ENCODE measurements at places on chromosomes 6 and 20. TPM values are rescaled to one million over a fixed set of nuclear protein-coding genes. Genes with fewer than 3 reads are reported as not detected.
A peak's percentile ranks its signal among the peaks of the same experiment; 100 is the strongest.

DNA sequence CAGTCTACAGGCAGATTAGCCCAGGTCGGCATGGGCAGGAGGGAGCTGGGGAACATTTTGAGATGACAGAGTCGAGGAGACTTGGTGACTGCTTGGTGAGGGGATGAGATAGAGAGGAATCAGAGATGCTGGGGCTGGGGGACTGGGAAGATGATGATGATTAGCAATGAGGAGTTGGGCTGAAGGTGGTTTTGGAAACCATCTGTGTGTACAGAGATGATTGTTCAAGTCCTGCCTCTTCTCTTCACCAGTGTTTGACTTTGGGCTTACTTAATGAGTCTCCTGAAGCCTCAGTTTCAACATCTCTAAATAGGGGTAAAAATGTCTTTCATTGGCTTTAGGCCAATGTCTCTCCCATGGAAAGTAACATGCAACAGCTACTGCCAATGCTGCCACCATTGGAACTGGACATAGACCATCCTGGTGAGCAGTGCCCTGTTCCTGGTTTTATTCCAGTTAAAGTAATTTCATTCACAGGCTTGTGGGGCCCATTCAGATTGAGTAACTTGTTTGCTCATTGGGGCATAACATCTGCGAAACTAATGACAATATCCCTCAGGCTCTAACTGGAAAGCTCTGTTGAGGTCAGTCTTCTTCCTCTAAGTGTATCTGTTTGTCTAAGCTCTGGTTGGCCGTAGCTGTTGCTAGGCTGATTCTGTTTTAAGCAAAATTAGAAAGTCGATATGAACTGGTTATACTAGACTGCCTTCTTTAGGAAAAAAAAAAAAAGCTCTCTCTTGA lies 99.1 kb downstream of the ARMC2 start:
- H3K27ac ChIP-seq: no peak overlapping the region
- DNase-seq: no peak
- no peaks in the 10 kb centered on the region for H3K27me3 ChIP-seq
- H3K4me1 ChIP-seq: peaks cover 23% of the 10 kb centered on the region
- no peaks in the 10 kb centered on the region for H3K36me3 ChIP-seq
- no peak overlapping the region for H3K4me3 ChIP-seq

DNA sequence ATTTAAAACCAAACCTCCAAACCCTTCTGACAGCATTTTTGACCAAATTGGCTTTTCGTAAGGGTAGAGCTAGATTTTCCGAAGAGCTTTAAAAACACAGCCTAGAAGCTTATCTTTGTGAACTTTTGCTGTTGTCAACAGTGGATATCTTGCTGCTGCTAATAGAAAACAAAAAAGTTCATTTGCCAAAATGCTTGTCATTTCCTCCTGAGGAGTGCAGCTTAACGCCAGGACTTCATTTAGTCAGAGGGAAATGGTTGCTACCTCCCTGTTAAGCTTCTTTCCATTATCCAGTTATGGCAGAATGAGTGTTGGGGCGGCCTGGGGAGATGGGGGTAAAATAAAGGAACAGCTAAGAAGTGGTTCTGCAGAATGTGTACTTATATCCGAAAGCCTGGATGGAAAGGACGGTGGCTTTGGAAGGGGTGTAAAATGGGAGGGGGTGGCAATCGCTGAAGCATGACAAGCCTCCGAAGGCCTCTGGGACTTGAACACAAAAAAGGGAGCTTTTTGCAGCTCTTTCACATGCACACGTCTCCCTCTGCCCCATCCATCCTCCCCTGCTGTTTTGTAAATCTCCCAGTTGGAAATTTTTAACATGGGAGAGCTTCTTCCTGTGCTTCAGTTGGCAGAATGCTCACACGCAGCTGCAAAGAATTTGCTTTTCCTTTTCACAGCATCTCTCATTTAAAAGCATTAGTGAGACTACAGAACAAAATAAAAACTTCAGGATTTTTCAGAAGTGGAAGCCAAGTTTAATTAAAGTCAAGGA lies 22.5 kb downstream of the JARID2 start:
- no peaks in the 10 kb centered on the region for H3K36me3 ChIP-seq
- H3K4me3 ChIP-seq: no peak overlapping the region
- H3K27ac ChIP-seq: no peak overlapping the region
- DNase-seq: no peak

DNA sequence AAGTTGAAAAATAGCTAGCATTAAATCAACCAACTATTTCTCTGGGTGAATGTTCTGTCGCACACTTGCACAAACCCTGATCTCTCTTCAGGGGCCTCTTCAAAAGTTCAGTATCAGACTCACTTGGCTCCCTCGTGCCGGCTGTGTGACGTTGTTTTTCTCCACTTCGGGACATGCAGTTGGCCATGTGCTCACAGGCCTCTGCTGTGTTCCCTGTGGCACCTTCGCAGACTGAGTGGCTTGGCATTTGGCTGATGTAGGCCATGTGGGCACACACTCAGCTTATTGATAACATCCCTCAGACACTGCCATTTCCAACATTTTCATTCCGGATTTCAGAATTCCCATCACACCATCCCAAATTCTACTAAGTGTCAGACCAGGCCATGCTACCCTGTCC lies 49.3 kb downstream of the PACRG start:
- no peaks in the 10 kb centered on the region for H3K27me3 ChIP-seq
- no peak overlapping the region for H3K27ac ChIP-seq
- H3K4me3 ChIP-seq: no peak overlapping the region

GRCh38 chr6:44117397-44118128 lies 9.7 kb downstream of the MRPL14 start:
- H3K4me1 ChIP-seq: peaks cover 44% of the 10 kb centered on the region
- no peak for DNase-seq
- no peak overlapping the region for H3K4me3 ChIP-seq
- H3K27me3 ChIP-seq: no peaks in the 10 kb centered on the region
- no peak overlapping the region for H3K27ac ChIP-seq
- peaks cover 7% of the 10 kb centered on the region for H3K36me3 ChIP-seq

DNA sequence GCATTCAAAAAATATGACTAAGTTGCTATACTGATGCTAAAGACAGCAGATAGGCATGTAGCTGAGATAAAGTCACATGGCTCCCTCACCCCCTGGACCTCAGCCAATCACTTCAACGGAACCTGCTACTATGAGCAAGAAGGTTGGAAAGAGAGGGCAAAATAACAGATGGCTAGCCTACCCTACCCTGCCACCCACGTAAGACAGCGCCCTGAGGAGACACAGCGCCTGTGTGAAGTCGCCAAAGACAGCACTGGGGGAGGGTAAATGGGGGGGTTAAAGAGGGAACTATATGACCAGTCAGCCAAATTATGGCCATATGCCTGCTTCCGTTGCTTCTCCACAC lies 163.2 kb downstream of the RALGAPA2 start:
- peaks cover 8% of the 10 kb centered on the region for H3K4me1 ChIP-seq
- no peaks in the 10 kb centered on the region for H3K27me3 ChIP-seq
- H3K4me3 ChIP-seq: no peak overlapping the region

DNA sequence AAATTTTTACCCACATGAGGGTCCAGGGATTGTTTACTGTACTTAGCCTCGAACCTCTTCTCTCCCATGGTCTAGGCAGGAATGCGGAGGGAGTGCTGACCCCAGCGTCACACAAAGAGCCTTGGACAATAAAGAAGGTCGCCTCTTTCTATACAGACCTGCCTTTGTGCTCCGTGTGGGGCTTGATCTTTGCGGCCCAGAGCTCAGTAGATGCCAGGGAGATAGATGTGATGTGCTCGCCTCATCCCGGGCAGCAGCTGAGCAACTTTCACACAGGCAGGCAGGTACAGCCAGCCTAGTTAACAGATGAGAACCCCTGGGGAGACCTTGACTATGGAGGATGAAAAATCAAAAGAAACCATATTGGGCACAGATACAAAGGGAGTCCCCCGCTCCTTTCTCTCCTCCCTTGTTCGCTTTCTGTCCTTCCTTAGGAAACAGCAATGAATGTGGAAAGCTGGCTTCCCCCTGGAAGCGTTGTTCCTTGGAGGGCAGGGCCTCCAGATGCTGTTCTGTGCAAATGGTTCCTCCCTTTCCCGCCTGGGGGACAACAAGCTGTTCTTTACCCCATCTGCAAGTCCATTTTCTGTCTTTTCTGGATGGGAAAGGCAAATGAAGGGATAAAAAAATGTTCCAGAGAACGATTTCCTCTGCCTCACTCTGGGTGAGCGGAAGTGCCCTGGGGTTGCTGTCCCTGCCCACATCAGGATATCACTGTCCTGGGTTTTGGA lies 128.3 kb downstream of the OLIG3 start:
- no peaks in the 10 kb centered on the region for H3K27me3 ChIP-seq
- peaks cover 28% of the 10 kb centered on the region for H3K4me1 ChIP-seq
- no peak overlapping the region for H3K27ac ChIP-seq
- no peak overlapping the region for H3K4me3 ChIP-seq
- no peak for DNase-seq

DNA sequence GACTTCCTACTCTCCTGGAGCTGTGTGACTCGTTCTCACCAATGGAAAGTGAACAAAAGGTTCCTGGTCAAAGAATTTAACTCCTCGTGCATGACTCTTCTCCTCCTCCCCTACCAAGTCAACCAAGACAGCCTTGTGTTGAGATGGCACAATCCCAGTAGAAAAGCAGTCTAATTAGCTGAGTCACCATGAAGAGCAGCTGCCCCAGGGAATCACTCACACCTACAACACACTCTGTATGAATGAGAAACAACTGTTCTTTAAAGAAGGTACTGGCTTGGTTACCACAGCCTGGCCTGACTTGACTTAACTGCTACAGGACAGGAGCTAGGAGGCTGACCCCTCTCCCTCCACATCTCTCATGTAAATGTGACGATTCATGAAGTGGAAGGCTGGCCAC lies 2.9 kb upstream of the HLA-DOB start:
- H3K27ac ChIP-seq: no peak overlapping the region
- no peak overlapping the region for H3K4me3 ChIP-seq
- H3K36me3 ChIP-seq: no peaks in the 10 kb centered on the region

GRCh38 chr6:146910611-146911010 lies 293.6 kb upstream of the STXBP5 start:
- DNase-seq: no peak
- no peak overlapping the region for H3K4me3 ChIP-seq
- H3K27ac ChIP-seq: no peak overlapping the region

GRCh38 chr20:63969838-63970713 lies at the start of gene ZNF512B:
Gene ZNF512B (minus strand): TSS chr20:63969930. CDS start chr20:63967950, 1,980 bp downstream.
- H3K27me3 ChIP-seq: no peaks in the 10 kb centered on the region
- peak within 1 kb of the TSS; percentile 92 for H3K4me3 ChIP-seq
- H3K36me3 ChIP-seq: peaks cover 4% of the 10 kb centered on the region
- H3K27ac ChIP-seq: peak within 1 kb of the TSS; percentile 89

DNA sequence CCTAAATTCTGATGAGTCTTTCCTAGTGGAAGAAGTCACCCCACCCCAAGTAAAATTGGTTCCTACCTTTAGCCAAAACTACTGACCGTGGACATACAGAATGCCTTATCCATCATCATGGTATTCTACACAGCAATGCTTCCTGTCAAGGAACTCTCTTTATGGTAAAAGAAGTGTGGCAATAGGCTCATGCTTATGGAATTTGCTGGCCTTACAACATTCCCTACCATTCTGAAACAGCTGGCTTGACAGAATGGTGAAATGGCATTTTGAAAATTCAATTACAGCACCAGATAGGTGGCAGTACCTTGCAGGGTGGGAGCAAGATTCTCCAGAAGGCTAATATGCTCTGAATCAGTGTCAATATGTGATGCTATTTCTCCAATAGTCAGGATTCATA lies 41.8 kb upstream of the BACH2 start:
- H3K4me3 ChIP-seq: no peak overlapping the region
- peaks cover 2% of the 10 kb centered on the region for H3K36me3 ChIP-seq
- no peak overlapping the region for H3K27ac ChIP-seq
- no peak for DNase-seq

DNA sequence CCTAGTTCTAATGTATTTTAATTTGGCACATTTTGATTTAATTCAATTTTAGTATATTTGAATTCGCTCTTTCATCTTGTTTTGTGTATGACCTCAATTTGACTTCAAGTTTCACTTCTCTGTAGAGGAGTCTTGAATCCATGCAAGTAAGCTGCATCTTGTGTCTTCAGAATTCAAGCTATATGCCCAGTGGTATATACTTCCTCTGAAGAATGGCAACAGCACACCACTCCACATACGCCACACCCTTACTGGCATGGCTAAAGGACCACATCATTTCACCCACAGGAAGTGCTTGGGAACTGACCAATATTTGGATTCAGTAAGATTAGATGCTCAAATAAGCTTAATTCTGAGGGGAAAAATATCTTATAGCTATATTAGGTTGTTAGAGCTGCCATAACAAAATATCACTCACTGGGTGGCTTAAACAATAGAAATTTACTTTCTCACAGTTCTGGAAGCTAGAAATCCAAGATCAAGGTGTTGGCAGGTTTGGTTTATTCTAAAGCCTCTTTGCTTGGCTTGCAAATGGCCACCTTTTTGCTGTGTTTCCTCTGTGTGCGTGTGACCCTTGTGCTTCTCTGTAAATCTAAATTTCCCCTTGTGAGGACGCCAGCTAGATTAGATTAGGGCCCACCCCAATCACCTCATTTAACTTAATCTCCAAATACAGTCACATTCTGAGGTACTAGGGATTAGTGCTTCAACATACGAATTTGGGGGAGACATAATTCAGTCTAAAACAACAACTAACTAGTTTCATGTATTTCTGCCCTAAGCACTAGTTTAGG lies 2.8 kb upstream of the ASF1A start:
- DNase-seq: no peak
- peak overlapping the region; percentile 95 for H3K4me3 ChIP-seq
- no peaks in the 10 kb centered on the region for H3K27me3 ChIP-seq
- peak overlapping the region; percentile 100 for H3K27ac ChIP-seq
- peaks cover 4% of the 10 kb centered on the region for H3K36me3 ChIP-seq

GRCh38 chr6:155466539-155466938 lies 10.9 kb upstream of the NOX3 start:
- H3K4me3 ChIP-seq: no peak overlapping the region
- peaks cover 7% of the 10 kb centered on the region for H3K27me3 ChIP-seq
- H3K27ac ChIP-seq: no peak overlapping the region

- no peaks in the 10 kb centered on the region for H3K36me3 ChIP-seq
- no peak overlapping the region for H3K27ac ChIP-seq
- no peaks in the 10 kb centered on the region for H3K27me3 ChIP-seq
- H3K4me1 ChIP-seq: peaks cover 5% of the 10 kb centered on the region
Measured at GRCh38 chr6:45054610-45055009, 273.5 kb upstream of the RUNX2 start.

DNA sequence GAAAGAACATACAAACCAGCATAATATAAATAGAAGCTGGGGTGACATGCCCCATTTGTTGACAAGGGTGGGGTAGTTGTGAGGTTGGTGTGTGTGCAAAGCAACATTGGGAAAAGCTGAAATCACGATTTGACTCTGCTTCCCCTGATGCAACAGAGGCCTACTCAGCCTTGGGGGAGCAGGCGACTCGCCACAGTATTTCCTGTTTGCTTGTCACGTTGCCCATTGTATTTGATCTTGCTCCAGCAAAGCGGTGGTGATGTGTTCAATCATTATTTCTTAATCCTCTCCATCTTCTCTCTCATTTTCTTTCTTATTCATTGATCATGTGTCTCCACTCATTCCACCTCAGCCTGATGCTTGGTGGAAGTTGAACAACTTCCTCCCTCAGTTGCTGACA lies 165.8 kb upstream of the CITED2 start:
- peak overlapping the region; percentile 91 for H3K27ac ChIP-seq
- H3K4me3 ChIP-seq: peak overlapping the region; percentile 58
- DNase-seq: peak; percentile 23
- H3K36me3 ChIP-seq: no peaks in the 10 kb centered on the region

- H3K27me3 ChIP-seq: peaks cover 20% of the 10 kb centered on the region
- H3K27ac ChIP-seq: no peak overlapping the region
- DNase-seq: no peak
- peaks cover 8% of the 10 kb centered on the region for H3K36me3 ChIP-seq
- peaks cover 2% of the 10 kb centered on the region for H3K4me1 ChIP-seq
Measured at GRCh38 chr6:28167068-28167467, 25.4 kb downstream of the ZKSCAN8 start.

LIN28B gene
- not detected for total RNA-seq

FOXF2 gene
- not detected for total RNA-seq

GLP1R gene
- total RNA-seq: not detected

OR2H1 gene
- total RNA-seq: not detected

FGD2 gene
- total RNA-seq: 1.7 TPM

RBPJL gene
- total RNA-seq: not detected

TMEM151B gene
- not detected for total RNA-seq

Measured in T-helper 17 cell (primary cell).